Neuronal stem cell (in vitro differentiated cells): ENCODE measurements at places on chromosomes 3 and 15.

GRCh38 chr3:134299185-134299887, 48.7 kb upstream of the RYK start:
- no peak for DNase-seq

GRCh38 chr3:116154389-116154788, 290.9 kb downstream of the LSAMP start:
- no peak for DNase-seq

DNA sequence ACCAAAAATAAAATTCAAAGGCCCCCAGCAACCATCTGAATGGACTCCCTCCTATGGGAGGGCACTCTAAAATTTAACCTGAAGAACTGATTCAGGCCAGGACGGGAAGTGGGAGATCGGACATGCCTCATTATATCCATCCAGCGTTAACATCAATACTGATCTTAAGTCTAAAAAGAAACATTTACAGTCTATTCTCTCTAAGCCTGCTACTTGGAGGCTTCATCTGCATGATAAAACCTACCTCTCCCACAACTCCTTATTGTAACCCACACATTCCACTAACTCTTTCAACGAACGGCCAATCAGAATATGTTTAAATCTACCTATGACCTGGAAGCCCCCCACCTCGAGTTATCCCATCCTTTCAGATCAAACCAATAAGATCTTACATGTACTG, 68.4 kb downstream of the HERC1 start:
- no peak for DNase-seq

DNA sequence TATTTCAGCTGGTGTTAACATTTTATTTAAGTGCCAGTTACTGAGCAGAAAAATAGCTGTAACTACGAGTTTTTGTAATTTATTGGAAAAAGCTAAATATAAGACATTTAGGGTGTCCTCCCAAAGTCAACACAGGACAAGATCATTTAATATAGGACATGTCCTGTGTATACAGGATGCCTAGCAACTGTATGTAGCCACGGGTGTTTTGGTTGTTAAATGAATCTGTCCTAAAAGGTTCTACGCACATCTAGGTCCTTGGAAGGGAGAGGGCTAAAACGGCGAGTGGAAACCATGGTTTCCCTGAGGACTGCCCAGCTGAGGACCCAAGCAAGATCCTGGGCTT, 565 bp upstream of the ZNF621 start:
- no peak for DNase-seq

- DNase-seq, result no peak
Observed at GRCh38 chr3:195302431-195302830, 31.5 kb upstream of the XXYLT1 start.

- DNase-seq, result no peak
Observed at GRCh38 chr3:15181963-15182362, 24.1 kb upstream of the CAPN7 start.

- DNase-seq, result no peak
Observed at GRCh38 chr3:178826435-178827123, 245.0 kb downstream of the ZMAT3 start.

DNA sequence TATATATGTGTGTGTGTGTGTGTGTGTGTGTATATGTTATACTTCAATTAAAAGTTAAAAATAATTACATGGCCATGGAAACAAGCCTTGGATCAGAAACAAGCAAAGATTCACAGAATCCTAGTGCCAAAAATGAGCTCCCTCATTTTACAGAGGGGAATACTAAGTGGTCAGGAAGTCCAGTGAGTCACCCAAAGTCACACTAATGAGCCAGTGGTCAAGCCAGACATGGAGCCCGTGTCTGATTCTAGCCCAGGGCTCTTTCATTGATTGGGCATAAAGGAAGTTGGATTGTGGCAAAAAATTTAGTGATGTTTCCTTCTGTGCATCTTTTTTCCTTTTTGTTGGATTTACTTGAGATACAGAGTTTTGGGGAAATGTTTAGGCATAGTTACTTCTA, 152.5 kb upstream of the NPHP3 start:
- no peak for DNase-seq

DNA sequence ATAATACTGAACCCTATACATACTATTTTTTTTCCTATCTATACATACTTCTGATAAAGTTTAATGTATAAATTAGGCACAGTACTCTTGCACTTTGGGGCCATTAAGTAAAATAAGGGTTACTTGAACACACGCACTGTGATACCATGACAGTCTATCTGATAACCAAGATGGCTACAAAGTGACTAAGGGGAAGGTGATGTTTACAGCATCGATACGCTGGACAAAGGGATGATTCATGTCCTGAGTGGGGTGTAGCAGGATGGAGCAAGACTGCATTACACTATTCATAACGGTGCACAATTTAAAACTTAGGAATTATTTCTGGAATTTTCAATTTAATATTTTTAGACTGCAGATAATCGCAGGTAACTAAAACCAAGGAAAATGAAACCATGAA, 30.0 kb upstream of the SLC2A2 start:
- no peak for DNase-seq

GRCh38 chr3:30623351-30623750, 16.9 kb downstream of the TGFBR2 start:
- DNase-seq, result no peak

DNA sequence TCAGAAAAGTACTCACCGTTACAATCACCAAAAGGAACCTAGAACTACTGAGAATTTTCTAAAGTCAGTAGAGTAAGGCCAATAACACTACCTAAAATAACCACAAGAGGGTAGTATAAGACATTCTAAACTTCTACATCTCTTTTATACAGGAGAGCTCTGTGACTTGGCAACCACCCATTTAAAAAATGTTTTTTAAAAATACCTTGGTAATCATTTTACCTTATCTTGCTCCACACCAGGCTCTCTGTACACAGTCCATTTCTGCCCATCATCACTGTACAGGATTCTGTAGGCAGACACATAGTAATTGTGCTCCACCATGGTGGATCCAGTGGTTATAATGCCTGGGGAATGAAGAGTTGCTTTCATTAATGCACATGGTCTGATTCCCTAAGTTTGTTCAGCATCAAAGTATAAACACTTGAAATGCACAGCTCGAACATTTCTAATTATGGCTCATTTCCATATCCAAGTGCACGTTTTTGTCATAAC, 54.5 kb downstream of the ST3GAL6 start:
- peak; percentile 29 for DNase-seq

DNA sequence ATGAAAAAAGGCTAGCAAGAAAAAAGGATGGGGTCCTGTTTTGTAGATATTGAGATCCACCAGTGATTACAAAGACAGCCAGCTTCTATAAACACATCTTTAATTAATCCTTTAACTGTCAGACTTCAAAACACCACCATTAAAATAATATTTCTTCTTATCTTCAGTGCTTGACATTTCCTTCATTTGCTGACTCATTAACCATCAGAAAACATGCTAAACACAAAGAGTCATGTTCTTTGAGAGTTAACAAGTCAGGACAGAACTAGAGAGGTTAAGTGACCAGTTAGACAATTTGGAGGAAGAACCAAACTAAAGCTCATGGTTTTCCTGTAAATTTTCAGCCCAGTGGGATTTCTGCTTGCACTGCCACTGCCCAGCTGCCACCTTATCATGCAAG, 111.4 kb downstream of the MEIS2 start:
- no peak for DNase-seq

DNA sequence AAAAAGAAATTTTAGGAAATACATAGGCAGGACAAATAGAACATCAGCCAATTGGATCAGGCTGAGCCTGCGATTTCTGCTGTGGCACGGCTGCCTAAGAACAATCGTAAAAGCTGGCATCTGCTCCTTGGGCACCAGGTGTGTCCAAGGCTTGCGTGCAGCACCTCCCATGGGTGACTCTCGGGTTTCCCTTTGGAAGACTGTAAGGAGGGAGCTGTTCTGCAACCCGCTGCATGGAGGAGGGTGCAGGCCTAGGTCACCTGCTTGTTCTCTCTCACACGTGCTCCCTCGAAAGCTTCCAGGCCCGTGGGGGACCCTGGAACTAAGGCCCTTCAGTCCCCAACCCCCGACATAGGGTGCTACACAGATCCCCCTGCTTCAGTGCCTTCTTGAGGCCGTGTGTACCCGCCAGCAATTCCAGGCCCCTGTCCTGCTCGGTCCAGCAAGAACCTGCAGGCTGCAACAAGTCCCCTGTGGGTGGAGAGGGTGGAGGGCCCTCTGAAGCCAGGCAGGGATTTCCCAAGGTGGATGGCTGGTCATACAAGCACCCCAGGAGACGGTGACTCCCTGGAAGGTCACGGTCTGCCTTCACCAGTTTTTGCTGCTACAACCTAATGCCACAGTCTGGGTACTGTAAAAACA, 3.4 kb downstream of the GP9 start:
- no peak for DNase-seq
